ENCODE measurements at places on chromosomes 16 and 17. TPM values are rescaled to one million over a fixed set of nuclear protein-coding genes. Genes with fewer than 3 reads are reported as not detected.

- no peak for DNase-seq
These were observed 1.8 kb upstream of the HELZ start for GRCh38 chr17:67246653-67247415.

GRCh38 chr17:38745545-38745944, 2.6 kb downstream of the PCGF2 start:
- DNase-seq, result no peak

- no peak for DNase-seq
These were observed 10.3 kb upstream of the RMI2 start for GRCh38 chr16:11334831-11335404.

DNA sequence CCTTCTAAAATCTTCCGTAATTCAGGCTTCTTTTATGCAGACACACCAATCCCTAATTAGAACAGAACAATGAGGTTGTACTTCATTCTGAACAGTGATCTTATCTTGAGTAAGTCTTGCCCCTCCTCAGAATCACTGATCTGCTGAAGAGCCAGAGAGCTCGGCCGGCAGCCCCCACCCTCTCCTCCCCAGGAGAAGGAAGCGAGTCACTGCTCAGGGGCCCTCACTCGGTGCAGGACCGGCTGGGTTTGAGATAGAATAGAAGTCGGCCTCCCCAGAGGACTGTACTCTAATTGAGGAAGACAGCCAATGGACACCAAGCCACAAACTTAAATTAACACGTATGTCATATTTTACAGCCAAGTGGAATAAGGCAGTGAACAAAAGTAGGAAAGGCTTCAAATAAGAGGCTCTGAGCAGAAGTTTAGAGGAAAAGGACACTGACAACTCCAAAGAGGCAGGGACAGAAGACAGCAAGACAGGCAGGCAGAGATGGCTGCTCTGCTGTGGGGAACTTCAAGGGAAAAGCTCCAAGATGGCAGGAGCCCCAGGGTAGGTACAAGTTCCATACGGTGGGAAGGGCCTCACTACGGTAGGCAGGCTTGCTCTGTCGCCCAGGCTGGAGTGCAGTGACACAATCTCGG, 18.6 kb downstream of the CREBBP start:
- DNase-seq, result no peak

The FZD2 gene
- polyA plus RNA-seq, result 13.2 TPM

All from muscle of back (tissue), 13 donors.